ENCODE measurements at places on chromosomes 2 and 18.

GRCh38 chr18:44123743-44124142, 556.9 kb upstream of the SETBP1 start:
- no peak for DNase-seq

DNA sequence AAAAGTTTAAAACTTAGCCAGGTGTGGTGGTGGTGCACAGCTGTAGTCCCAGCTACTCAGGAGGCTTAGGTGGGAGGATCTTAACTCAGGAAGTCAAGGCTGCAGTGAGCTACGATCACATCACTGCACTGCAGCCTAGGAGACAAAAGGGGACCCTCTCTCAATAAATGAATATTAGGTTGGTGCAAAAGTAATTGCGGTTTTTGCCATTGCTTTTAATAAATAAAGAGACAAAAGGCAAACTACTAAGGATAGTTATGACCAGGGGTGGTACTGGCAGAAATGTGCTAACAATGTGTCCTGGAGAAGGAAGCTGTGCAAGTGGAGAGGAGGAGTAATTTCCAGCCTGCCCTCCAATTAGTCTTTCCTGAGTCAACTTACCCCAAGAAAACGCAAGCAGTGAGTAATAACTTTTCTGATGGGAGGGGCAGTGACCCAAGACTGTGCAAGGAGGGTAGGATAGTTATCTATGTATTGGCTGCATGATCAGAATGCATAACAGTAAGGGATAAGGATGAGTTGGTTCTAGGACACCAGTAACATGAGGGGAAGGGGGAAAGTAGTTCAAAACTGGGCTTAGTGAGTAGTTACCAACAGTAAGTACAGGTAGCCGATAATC, 1.5 kb downstream of the EXOC6B start:
- no peak for DNase-seq

DNA sequence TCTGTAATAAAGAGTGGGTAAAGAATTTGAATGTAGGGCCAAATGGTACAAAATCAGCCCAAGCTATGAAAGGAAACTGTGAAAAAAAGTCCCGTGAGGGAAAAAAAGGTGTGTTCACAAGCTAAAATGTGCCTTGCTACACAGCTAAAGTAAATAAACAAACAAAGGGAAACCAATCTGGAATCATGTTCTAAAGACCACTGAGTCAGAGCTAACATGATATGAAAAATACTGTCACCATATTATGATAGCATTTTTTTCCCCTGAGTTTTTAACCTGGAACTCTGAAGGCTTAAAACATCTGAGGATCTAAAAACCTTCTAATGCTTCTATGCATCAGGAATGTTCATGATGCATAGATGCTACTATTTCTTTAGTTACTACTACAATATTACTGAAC, 58.8 kb downstream of the SCN1A start:
- DNase-seq = no peak

- no peak for DNase-seq
Measured at GRCh38 chr2:142545036-142545435, 332.4 kb upstream of the KYNU start.

DNA sequence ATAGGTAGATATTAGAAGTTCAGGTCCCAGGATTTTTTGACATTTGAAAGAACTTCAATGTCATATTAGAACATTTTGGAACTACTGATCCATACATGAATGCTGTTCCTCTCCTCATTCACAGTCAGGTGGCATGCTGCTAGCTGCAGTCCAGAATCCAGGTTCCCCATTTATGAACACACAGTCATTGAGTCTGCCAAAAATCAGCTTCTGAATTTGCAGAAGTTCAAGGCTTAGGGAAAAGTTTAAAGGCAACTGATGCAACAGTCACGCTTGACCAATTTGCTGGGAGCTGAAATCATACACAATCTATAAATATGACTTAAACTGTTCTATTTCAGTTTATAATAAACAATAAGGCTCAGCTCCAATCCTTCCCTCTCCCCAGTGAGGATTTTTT, 17.3 kb upstream of the TTR start:
- no peak for DNase-seq
